Vagina (tissue), 2 donors: ENCODE measurements at places on chromosomes 7 and 10. TPM values are rescaled to one million over a fixed set of nuclear protein-coding genes. Genes with fewer than 3 reads are reported as not detected.

Gene ACBD7
- total RNA-seq = not detected

- no peaks in the 10 kb centered on the region for H3K27me3 ChIP-seq
- H3K4me1 ChIP-seq = no peaks in the 10 kb centered on the region
- no peak for DNase-seq
- H3K27ac ChIP-seq = no peak overlapping the region
- H3K36me3 ChIP-seq = no peaks in the 10 kb centered on the region
Measured at GRCh38 chr10:60286559-60286958, 103.1 kb downstream of the ANK3 start.

Gene MARVELD1
- total RNA-seq = 24.1 TPM

DNA sequence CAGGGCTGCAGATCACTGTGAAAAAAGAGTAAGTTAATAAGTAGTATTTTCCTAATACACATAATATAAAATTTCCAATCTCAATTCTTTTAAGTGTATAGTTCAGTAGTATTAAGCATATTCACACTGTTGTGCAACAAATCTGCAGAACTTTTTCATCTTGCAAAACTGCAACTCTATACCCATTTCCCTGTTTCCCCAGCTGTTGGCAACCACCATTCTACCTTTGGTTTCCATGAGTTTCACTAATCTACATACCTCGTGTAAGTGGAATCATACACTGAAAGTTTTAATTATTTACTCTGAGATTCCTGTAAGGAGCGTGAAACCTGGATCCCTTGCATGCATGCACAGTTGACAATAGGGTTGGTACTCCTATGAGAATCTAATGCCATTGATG is 155.4 kb downstream of the ZPBP start:
- H3K36me3 ChIP-seq = no peaks in the 10 kb centered on the region
- no peak overlapping the region for H3K27ac ChIP-seq
- H3K4me3 ChIP-seq = no peak overlapping the region
- DNase-seq = no peak

GRCh38 chr7:3559278-3559677 is 258.2 kb downstream of the SDK1 start:
- no peak overlapping the region for H3K27ac ChIP-seq
- no peaks in the 10 kb centered on the region for H3K36me3 ChIP-seq
- no peak for DNase-seq
- H3K27me3 ChIP-seq = no peaks in the 10 kb centered on the region
- H3K4me1 ChIP-seq = peaks cover 6% of the 10 kb centered on the region

DNA sequence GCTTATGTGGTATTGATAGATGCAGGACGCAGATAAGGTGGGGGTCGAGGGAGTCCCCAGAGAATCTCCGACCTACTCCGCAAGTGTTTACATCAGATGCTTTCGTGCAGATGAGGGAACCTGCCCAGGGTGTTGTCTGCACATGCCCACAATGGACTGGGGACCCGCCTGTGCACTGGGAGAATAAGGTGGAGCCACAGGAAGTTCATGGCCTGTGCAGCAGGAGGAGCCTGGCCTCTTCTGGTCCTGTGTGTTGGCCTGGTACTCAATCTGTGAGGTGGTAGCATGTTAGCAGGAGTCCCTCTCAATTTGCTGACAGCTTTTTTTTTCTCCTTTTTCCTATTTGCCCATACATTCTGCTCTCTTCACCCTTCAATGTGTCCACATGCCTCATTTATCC is 54.1 kb upstream of the AKR1C1 start:
- no peaks in the 10 kb centered on the region for H3K27me3 ChIP-seq
- no peaks in the 10 kb centered on the region for H3K36me3 ChIP-seq
- H3K4me1 ChIP-seq = no peaks in the 10 kb centered on the region
- no peak for DNase-seq
- H3K4me3 ChIP-seq = no peak overlapping the region
- no peak overlapping the region for H3K27ac ChIP-seq

DNA sequence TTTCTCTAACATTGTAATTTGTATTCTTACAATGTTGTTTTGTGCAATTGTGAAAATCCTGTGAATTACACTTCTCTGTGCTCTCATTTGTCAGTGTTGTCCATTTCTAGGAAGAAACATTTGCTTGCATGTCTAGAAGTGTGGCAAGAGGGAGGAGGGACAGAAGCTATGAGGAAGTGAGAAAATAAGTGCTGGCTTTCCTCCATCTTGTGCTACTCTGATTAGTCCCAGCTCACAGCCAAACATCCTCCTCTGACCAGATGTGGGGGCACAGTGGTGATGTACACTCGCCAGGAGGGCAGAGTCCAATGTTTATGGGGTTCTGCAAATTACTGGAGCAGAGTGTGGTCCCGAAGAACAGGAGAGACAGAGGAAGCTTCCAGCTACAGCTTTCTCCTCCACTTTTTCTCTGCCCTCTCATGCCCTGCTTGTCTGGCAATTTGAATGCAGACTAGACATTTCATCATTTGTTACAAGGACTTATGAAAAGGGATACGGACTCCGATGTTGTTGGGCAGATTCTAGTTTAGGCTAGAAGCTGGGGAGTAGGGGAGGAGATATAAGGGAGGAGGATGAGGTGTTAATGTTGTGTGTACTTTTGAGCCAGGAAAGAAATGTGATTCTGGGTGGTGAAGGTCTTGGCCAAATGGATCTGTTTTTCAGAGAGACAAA is 131.0 kb upstream of the C1GALT1 start:
- no peaks in the 10 kb centered on the region for H3K27me3 ChIP-seq
- no peaks in the 10 kb centered on the region for H3K4me1 ChIP-seq
- no peak overlapping the region for H3K27ac ChIP-seq

Gene NFE2L3
- total RNA-seq = 5.2 TPM

GRCh38 chr7:123712619-123713018 is 36.2 kb downstream of the WASL start:
- peaks cover 5% of the 10 kb centered on the region for H3K36me3 ChIP-seq
- H3K27me3 ChIP-seq = no peaks in the 10 kb centered on the region

GRCh38 chr10:74681917-74682627 is 144.3 kb upstream of the KAT6B start:
- DNase-seq = no peak
- no peaks in the 10 kb centered on the region for H3K4me1 ChIP-seq
- no peak overlapping the region for H3K27ac ChIP-seq
- H3K36me3 ChIP-seq = no peaks in the 10 kb centered on the region
- H3K27me3 ChIP-seq = no peaks in the 10 kb centered on the region

DNA sequence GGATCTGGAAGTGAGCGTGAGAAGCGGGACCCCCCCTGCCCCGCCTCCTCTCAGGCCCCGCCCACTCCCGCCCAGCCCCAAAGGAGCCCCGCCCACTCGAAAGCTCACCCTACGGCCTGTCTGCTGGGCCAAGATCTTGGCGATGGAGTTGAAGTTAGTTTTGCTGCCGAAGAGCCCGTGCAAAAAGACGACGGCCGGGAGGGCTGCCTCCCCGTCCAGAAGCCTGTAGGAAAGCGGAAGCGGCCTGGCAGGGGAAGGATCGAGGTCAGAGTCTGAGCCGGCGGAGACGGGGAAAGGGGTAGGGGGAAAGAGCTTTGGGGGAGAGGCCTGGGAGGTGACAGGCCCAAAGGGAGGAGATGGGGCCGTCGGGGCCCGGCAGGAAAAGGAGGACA is 386 bp downstream of the ABHD11 start:
- H3K36me3 ChIP-seq = no peaks in the 10 kb centered on the region
- H3K4me1 ChIP-seq = peaks cover 23% of the 10 kb centered on the region
- peak overlapping the region; percentile 93 for H3K27ac ChIP-seq
- no peak for DNase-seq
- H3K27me3 ChIP-seq = no peaks in the 10 kb centered on the region

- H3K4me3 ChIP-seq = no peak overlapping the region
- DNase-seq = no peak
- H3K4me1 ChIP-seq = no peaks in the 10 kb centered on the region
- H3K27me3 ChIP-seq = no peaks in the 10 kb centered on the region
Measured at GRCh38 chr7:92612501-92612900, 22.3 kb upstream of the FAM133B start.

Gene CABCOCO1
- not detected for total RNA-seq
